NCI-H2081 (cell line): ENCODE measurements at places on chromosomes 3 and 15.
A peak's percentile ranks its signal among the peaks of the same experiment; 100 is the strongest.

DNA sequence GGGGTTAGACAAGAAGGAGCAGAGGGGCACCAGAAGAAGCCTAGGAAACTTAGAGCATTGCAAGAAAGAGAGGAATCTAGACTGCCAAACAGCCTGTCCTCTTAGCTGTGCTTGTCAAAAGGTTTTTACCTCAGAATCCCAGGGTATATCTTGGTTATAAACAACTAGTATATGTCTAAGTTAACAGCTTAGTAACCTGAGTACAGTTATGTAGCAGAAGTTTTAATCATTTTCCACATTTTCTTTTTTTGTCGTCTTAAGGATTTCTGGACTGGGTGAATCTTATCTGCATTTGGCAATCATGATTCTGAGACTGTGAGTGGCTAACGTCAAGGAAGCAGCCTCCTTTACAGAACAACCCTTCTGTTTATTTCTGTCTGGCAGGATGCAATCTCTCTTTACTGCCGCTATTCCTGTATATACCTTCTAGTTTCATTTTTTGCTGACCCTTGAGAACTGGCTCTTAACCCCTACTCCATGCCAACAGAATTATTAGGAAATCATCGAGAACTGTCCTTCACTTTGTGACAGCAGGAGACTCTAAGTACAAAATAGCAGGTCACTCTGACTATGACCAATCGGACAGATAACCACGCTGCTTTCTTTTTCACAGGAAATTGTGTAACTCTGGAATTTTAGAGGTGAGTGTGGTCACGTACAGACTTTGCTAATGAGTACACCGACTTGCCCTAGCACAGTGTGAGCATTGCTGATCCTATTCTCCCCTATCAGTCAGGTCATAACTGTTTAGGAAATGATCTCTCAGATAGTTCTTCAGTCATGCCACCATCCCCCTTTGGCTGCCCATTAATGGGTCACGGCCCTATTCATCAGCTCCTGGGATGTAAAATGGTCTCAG lies 3.3 kb upstream of the CP start:
- DNase-seq, result no peak

- DNase-seq, result peak; percentile 30
Observed at GRCh38 chr3:116423374-116423773, 21.9 kb downstream of the LSAMP start.

- DNase-seq, result no peak
Observed at GRCh38 chr3:124587053-124587408, 143.2 kb upstream of the UMPS start.

DNA sequence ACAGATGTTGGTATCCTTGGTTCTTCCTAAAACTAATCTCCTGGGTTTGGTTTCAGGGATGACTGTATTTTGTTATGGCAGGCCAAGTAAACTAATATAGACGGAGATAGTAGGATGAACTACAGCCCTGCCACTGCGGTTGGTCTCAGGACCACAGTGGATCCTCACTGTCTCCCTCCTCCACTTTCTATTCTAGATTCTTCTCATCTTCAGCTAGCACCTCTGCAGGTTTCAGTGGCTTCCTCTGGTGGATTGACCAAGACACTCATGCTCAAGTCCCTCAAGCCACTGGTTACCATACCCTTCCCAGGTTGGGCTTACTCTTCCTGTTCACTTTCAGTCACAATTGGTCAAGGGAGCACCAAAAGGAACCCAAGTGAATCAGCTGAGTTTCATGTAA lies 71.1 kb upstream of the CLDN18 start:
- DNase-seq, result no peak

DNA sequence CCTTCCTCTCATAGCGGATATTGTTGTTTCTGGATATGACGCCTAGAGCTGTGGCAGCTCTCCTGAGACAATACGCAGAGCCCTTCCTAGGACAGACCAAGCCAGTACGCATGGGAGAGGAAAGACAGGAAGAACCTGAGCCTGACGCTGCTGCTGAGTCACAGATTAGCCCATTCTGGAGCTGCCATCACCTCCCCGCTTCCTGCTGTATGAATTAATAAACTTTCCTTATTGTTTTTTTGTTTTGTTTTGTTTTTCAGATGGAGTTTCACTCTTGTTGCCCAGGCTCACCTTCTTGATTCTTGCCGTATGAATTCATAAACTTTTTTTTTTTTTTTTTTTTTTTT lies 67.0 kb downstream of the PPCDC start:
- DNase-seq, result no peak
